ENCODE measurements at places on chromosomes 12 and 14. TPM values are rescaled to one million over a fixed set of nuclear protein-coding genes. Genes with fewer than 3 reads are reported as not detected.

The APOF gene
- not detected for total RNA-seq

The MGAT2 gene
- 26.0 TPM for total RNA-seq

The HDAC7 gene
- total RNA-seq, result 191 TPM

GRCh38 chr12:14394317-14395073, 29.0 kb downstream of the ATF7IP start:
- H3K4me3 ChIP-seq, result no peak overlapping the region
- no peaks in the 10 kb centered on the region for H3K27me3 ChIP-seq
- no peak for DNase-seq
- H3K4me1 ChIP-seq, result no peaks in the 10 kb centered on the region
- H3K36me3 ChIP-seq, result no peaks in the 10 kb centered on the region

GRCh38 chr12:109967383-109968031, 28.7 kb downstream of the GIT2 start:
- no peak overlapping the region for H3K27ac ChIP-seq
- H3K4me3 ChIP-seq, result no peak overlapping the region
- DNase-seq, result no peak
- H3K4me1 ChIP-seq, result no peaks in the 10 kb centered on the region

GRCh38 chr12:108635997-108636808, 2.5 kb upstream of the SELPLG start:
- no peaks in the 10 kb centered on the region for H3K36me3 ChIP-seq
- no peak for DNase-seq
- no peak overlapping the region for H3K27ac ChIP-seq
- H3K4me3 ChIP-seq, result no peak overlapping the region

- no peaks in the 10 kb centered on the region for H3K4me1 ChIP-seq
- no peaks in the 10 kb centered on the region for H3K36me3 ChIP-seq
- no peak for DNase-seq
- no peak overlapping the region for H3K4me3 ChIP-seq
- no peaks in the 10 kb centered on the region for H3K27me3 ChIP-seq
- no peak overlapping the region for H3K27ac ChIP-seq
Measured at GRCh38 chr12:94062796-94063635, 85.4 kb upstream of the PLXNC1 start.

The LRIG3 gene
- 103 TPM for total RNA-seq

GRCh38 chr14:31934767-31935266, 142.3 kb upstream of the ARHGAP5 start:
- no peak overlapping the region for H3K27ac ChIP-seq
- H3K4me1 ChIP-seq, result no peaks in the 10 kb centered on the region
- no peaks in the 10 kb centered on the region for H3K27me3 ChIP-seq
- DNase-seq, result no peak
- no peaks in the 10 kb centered on the region for H3K36me3 ChIP-seq

DNA sequence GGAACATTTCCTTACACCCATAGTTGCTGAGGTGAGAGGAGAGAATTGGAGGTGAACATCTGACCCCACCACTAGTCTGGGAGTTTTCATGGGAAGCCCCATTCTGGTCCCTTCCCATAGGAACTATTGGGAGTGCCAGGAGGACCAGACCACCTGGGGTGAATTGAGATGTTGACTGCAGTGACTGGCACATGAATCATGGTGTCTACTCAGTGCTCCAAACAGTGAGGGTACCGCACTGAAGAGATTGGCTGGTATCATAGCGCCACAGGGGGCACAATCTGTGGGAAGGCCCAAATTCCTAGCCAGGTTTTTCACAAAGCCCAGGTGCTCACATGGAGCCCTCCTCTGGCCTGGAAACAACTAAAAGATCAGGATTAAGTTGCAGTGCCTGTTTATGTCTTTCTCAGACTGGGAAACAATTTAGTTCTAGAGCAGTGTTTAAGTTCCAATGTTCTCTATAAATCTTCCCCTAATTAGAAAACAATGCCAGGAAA, 3.7 kb upstream of the RNASE9 start:
- no peak overlapping the region for H3K27ac ChIP-seq
- H3K4me3 ChIP-seq, result no peak overlapping the region
- H3K27me3 ChIP-seq, result no peaks in the 10 kb centered on the region
- H3K4me1 ChIP-seq, result no peaks in the 10 kb centered on the region
- no peak for DNase-seq

GRCh38 chr12:20063116-20063515, 305.2 kb upstream of the PDE3A start:
- DNase-seq, result no peak
- no peaks in the 10 kb centered on the region for H3K27me3 ChIP-seq

- no peaks in the 10 kb centered on the region for H3K36me3 ChIP-seq
- H3K4me3 ChIP-seq, result no peak overlapping the region
- H3K4me1 ChIP-seq, result no peaks in the 10 kb centered on the region
- no peaks in the 10 kb centered on the region for H3K27me3 ChIP-seq
- no peak for DNase-seq
Measured at GRCh38 chr14:69240527-69241173, 19.3 kb upstream of the GALNT16 start.

The IRAK3 gene
- total RNA-seq, result 18.7 TPM

- H3K4me3 ChIP-seq, result no peak overlapping the region
- no peak overlapping the region for H3K27ac ChIP-seq
- no peak for DNase-seq
- H3K4me1 ChIP-seq, result no peaks in the 10 kb centered on the region
Measured at GRCh38 chr14:71362282-71362681, 455.0 kb downstream of the PCNX1 start.

The C1QL4 gene
- total RNA-seq, result not detected

The HRK gene
- not detected for total RNA-seq

The RFX4 gene
- total RNA-seq, result not detected

The RD3L gene
- not detected for total RNA-seq

GRCh38 chr12:74660442-74660841, 122.8 kb downstream of the ATXN7L3B start:
- H3K4me3 ChIP-seq, result no peak overlapping the region
- no peak overlapping the region for H3K27ac ChIP-seq
- H3K4me1 ChIP-seq, result no peaks in the 10 kb centered on the region
- no peaks in the 10 kb centered on the region for H3K36me3 ChIP-seq

- no peaks in the 10 kb centered on the region for H3K27me3 ChIP-seq
- H3K36me3 ChIP-seq, result no peaks in the 10 kb centered on the region
- H3K4me1 ChIP-seq, result no peaks in the 10 kb centered on the region
- DNase-seq, result no peak
- H3K27ac ChIP-seq, result no peak overlapping the region
Measured at GRCh38 chr12:12779529-12779928, 5.9 kb upstream of the APOLD1 start.

- no peak for DNase-seq
- no peaks in the 10 kb centered on the region for H3K27me3 ChIP-seq
- H3K27ac ChIP-seq, result no peak overlapping the region
- H3K36me3 ChIP-seq, result no peaks in the 10 kb centered on the region
- no peak overlapping the region for H3K4me3 ChIP-seq
Measured at GRCh38 chr12:12519354-12519998, 43.2 kb downstream of the DUSP16 start.

The COQ6 gene
- 34.6 TPM for total RNA-seq

DNA sequence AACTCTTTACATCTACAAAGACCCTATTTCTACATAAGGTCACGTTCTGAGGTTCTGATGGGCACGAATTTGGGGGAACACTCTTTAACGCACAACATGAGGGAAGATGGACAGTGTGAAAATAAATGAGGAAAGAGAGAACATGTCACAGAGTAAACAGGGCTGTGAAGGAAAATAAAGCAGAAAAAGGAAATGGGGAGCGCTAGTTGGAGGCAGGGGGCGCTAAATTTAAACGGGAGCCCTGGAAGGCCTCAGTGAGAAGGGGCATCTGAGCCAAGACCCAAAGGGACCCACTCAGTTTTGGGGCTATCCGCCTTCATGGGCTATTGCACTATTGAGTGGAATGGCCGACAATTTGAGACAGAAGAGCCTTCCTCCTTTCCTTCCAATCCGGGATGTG, 50.5 kb downstream of the PLXNC1 start:
- H3K4me1 ChIP-seq, result no peaks in the 10 kb centered on the region
- H3K27me3 ChIP-seq, result no peaks in the 10 kb centered on the region
- no peak overlapping the region for H3K27ac ChIP-seq
- no peak overlapping the region for H3K4me3 ChIP-seq
- no peak for DNase-seq

The ESR2 gene
- 8.2 TPM for total RNA-seq

The PLEKHD1 gene
- total RNA-seq, result not detected

DNA sequence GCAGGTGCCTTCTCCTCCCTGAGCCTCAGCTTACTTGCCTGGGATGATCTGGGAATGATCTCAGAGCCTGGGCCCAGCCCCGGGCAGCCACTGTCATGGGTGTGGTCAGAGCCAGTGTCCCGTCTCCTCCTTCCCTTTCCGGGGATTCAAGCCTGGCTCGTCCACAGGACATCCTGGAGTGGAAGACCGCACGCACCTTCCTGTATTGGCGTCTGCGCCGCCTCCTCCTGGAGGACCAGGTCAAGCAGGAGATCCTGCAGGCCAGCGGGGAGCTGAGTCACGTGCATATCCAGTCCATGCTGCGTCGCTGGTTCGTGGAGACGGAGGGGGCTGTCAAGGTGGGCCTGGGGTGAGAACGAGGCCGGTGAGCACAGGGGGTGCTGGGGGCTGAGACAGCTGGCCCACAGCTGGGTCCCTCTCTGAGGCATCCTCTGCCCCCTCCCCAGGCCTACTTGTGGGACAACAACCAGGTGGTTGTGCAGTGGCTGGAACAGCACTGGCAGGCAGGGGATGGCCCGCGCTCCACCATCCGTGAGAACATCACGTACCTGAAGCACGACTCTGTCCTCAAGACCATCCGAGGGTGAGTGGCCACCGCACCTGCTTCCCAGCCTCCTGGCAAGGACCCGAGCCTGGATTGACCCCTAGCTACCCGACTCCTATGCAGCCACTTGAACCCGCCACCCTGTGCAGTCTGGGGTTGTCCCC, 44.0 kb downstream of the FOXN4 start:
- H3K27me3 ChIP-seq, result no peaks in the 10 kb centered on the region
- H3K36me3 ChIP-seq, result no peaks in the 10 kb centered on the region
- no peak for DNase-seq
- no peaks in the 10 kb centered on the region for H3K4me1 ChIP-seq
- H3K4me3 ChIP-seq, result no peak overlapping the region

The AKAP5 gene
- total RNA-seq, result 0.59 TPM

The SERPINA10 gene
- not detected for total RNA-seq

The RPGRIP1 gene
- total RNA-seq, result not detected
